ENCODE measurements at places on chromosomes 7 and 10. TPM values are rescaled to one million over a fixed set of nuclear protein-coding genes. Genes with fewer than 3 reads are reported as not detected.
A peak's percentile ranks its signal among the peaks of the same experiment; 100 is the strongest.

DNA sequence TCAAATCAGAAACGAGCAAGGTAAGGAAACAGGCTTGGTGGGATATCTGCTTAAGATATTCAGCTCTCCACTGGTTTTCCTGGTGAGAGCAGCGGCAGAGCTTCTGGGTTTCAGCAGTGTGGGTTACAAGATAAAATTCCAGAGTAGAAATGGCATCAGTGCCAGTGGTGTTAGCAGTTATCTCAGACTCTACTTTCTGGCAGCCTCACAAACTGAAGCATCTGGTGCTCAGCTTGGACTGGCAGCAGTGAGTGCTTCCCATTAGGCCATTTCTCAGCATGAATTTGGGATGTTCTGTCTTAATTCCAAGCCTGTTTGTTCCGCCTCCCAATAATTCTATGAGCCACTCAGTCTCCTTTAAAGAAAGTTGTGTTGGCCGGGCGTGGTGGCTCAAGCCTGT, 6.9 kb upstream of the GSTO2 start:
- peaks cover 89% of the 10 kb centered on the region for H3K36me3 ChIP-seq
- DNase-seq: no peak
- H3K4me1 ChIP-seq: peaks cover 16% of the 10 kb centered on the region
- no peak overlapping the region for H3K27ac ChIP-seq
- no peaks in the 10 kb centered on the region for H3K27me3 ChIP-seq

- no peaks in the 10 kb centered on the region for H3K36me3 ChIP-seq
- H3K4me3 ChIP-seq: no peak overlapping the region
- peak overlapping the region; percentile 98 for H3K27ac ChIP-seq
- DNase-seq: peak; percentile 94
Observed at GRCh38 chr7:44322631-44323363, 2.6 kb downstream of the CAMK2B start.

TMEM270 gene
- total RNA-seq: not detected

GRCh38 chr10:24727786-24728185, 4.1 kb upstream of the ARHGAP21 start:
- no peak overlapping the region for H3K4me3 ChIP-seq
- H3K36me3 ChIP-seq: no peaks in the 10 kb centered on the region
- no peak overlapping the region for H3K27ac ChIP-seq
- no peaks in the 10 kb centered on the region for H3K4me1 ChIP-seq

HMX3 gene
- not detected for total RNA-seq

DNA sequence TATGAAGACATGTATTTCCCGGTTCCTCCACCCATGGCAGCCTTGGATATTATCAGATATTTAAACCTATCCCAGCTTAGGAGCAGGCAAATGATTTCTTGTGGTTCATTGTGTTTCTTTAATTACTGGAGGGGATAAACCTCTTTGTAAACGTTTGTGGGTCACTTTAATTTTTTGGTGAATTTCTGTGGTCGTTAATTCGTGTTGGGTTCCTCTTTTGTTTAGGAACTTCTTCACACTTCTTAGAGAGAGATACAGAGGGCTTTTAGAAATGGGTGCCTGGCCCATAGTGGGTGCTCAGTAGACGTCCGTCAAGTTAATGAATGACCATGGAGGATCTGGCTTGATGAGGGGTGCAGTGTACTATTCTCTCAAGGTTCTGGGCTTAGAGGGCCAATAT, 27.2 kb upstream of the NUB1 start:
- no peak overlapping the region for H3K4me3 ChIP-seq
- H3K36me3 ChIP-seq: no peaks in the 10 kb centered on the region
- H3K27me3 ChIP-seq: no peaks in the 10 kb centered on the region
- peaks cover 6% of the 10 kb centered on the region for H3K4me1 ChIP-seq
- DNase-seq: no peak
- H3K27ac ChIP-seq: no peak overlapping the region

- no peak overlapping the region for H3K27ac ChIP-seq
- no peak for DNase-seq
- H3K27me3 ChIP-seq: peaks cover 5% of the 10 kb centered on the region
- no peaks in the 10 kb centered on the region for H3K4me1 ChIP-seq
- H3K4me3 ChIP-seq: no peak overlapping the region
Observed at GRCh38 chr10:86191166-86191565, 175.4 kb downstream of the GRID1 start.

DNA sequence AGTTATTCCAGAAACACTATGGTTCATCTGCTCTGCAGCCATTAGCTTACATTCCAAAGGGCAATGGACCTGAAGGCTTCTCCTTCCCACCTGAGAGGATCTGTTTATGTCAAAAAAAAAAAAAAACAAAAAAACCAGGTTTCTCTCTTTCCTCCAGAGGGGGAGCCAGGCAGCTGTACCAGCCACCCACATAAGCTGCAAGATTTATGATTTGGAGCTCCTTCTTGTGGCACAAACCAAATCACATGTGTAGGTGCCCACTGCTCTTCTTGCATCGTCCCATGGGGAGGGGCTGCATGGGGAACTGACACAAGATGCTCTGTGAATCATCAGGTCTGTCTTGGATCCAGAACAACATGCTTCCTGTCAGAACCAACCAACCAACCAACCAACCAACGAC, 231.6 kb upstream of the IGFBP3 start:
- no peak overlapping the region for H3K4me3 ChIP-seq
- H3K4me1 ChIP-seq: no peaks in the 10 kb centered on the region
- no peak overlapping the region for H3K27ac ChIP-seq
- no peak for DNase-seq
- H3K36me3 ChIP-seq: no peaks in the 10 kb centered on the region

DNA sequence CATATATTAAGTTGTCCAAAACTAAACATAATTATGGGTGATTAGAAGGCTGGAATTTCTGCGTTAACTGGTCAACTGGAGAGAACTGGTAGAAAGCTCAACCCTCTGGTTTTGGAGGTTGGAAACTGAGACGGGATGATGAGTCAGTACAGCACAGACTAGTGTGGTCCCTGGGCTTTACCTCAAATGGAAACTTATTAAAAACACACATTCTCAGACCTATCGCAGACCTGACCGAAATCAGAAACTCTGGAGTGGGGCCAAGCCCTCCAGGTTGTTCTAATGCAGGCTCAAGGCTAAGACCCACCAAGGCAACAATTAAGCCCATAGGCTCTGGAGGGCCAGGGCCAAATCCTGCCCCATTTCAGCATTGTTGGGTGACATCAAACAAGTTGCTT, 136.9 kb downstream of the KCNMA1 start:
- H3K4me3 ChIP-seq: no peak overlapping the region
- no peaks in the 10 kb centered on the region for H3K36me3 ChIP-seq
- peaks cover 49% of the 10 kb centered on the region for H3K4me1 ChIP-seq
- no peak for DNase-seq
- peak overlapping the region; percentile 96 for H3K27ac ChIP-seq
- H3K27me3 ChIP-seq: no peaks in the 10 kb centered on the region

MAT1A gene
- total RNA-seq: 1.8 TPM

MYH16 gene
- total RNA-seq: not detected

DNA sequence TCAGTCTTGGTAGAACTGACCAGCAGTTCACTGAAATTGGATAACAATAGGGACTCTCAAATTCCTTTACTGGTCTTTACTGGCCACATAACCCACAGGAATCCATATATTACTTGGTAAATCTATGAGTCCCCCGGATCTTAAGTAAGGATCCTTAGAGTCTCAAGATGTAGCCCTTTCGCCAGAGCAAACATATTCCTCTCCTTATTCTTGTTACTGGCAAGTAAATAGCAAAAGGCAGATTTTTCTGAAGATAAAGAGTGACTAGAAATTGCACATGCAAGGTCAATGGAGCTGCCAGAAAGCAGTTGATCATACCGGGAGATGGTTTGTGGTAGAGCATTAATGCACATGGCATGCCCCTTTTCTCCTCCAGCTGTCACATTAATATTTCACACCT, 283.0 kb downstream of the HDAC9 start:
- H3K36me3 ChIP-seq: no peaks in the 10 kb centered on the region
- H3K4me3 ChIP-seq: no peak overlapping the region
- H3K27ac ChIP-seq: no peak overlapping the region

- no peak overlapping the region for H3K4me3 ChIP-seq
- H3K27ac ChIP-seq: no peak overlapping the region
- H3K36me3 ChIP-seq: no peaks in the 10 kb centered on the region
Observed at GRCh38 chr7:5083311-5083711, 37.7 kb downstream of the RBAK start.

GRCh38 chr10:200405-200804, 65.2 kb downstream of the ZMYND11 start:
- H3K27me3 ChIP-seq: no peaks in the 10 kb centered on the region
- H3K4me1 ChIP-seq: no peaks in the 10 kb centered on the region
- no peaks in the 10 kb centered on the region for H3K36me3 ChIP-seq
- no peak for DNase-seq

GRCh38 chr10:105148921-105149320, 507.8 kb downstream of the SORCS3 start:
- H3K27ac ChIP-seq: no peak overlapping the region
- no peak overlapping the region for H3K4me3 ChIP-seq
- no peak for DNase-seq
- H3K36me3 ChIP-seq: no peaks in the 10 kb centered on the region

DNA sequence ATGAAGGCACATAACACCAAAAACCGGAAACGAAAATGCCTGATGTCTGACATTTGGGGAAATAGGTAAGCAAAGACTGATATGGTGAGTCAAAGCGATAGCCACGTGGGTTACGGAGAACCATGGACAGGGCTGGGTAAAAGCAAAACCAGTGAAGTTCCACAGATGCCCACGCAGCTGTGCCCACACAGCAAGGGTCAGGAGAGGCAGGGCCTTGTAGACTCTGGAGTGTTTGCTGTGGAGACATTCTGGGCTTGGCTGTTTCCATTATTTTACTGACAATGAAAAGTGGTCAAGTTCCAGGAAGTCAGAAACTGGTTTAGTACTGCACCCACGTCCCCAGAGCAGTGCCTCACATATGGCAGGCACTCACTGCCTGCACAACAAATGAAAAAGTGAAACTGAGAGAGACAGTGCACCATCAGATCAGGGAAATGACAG, 148.7 kb downstream of the ZMYND11 start:
- no peak overlapping the region for H3K27ac ChIP-seq
- DNase-seq: no peak
- H3K4me1 ChIP-seq: no peaks in the 10 kb centered on the region
- H3K36me3 ChIP-seq: no peaks in the 10 kb centered on the region

CAMK2B gene
- 35.3 TPM for total RNA-seq

ABCC2 gene
- total RNA-seq: 1.5 TPM

- H3K36me3 ChIP-seq: no peaks in the 10 kb centered on the region
- no peak overlapping the region for H3K27ac ChIP-seq
- H3K4me3 ChIP-seq: no peak overlapping the region
Observed at GRCh38 chr10:113410618-113411017, 142.2 kb upstream of the HABP2 start.

HOXA2 gene
- 0.88 TPM for total RNA-seq

GPR146 gene
- total RNA-seq: 23.3 TPM

DNA sequence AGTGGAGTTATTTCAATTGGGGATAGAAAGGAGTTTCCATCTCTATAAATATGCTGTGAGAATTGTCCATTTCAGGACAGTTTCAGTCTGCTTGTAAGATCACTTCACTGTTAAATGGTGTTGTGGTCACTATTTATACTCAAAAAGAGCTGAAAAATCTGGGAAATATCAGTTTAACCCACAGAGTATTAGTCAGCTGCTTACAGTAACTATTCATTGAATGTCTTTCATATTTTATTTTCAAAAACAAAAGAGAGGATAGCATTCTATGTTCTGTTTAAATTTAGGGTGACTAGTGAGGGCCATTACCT, 85.4 kb upstream of the PLXDC2 start:
- no peaks in the 10 kb centered on the region for H3K36me3 ChIP-seq
- DNase-seq: no peak
- H3K27me3 ChIP-seq: no peaks in the 10 kb centered on the region
- H3K4me3 ChIP-seq: no peak overlapping the region
- no peak overlapping the region for H3K27ac ChIP-seq

OR2A12 gene
- not detected for total RNA-seq

SUN3 gene
- total RNA-seq: not detected

DNA sequence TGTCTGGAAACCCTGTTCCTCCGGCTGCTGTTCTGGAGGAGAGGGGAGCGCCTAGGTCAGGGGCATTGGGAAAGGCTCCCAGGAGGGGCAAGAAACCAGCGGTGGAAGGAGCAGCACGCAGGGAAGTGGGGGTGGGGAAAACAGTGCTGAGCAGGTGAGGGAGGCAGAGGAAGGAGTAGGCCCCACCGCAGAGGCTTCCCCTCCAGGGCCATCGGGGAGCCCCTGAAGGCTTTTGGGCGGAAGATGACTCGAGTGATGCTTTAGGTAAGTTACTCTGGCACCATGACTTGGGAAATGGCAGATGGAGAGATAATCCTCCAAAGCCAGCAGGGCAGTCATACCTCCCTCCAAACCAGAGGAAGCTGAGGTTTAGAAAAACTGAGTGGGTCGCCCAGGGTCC, 106.5 kb upstream of the ANLN start:
- H3K4me3 ChIP-seq: no peak overlapping the region
- H3K4me1 ChIP-seq: peaks cover 97% of the 10 kb centered on the region
- peak overlapping the region; percentile 95 for H3K27ac ChIP-seq
- no peak for DNase-seq
- H3K27me3 ChIP-seq: no peaks in the 10 kb centered on the region

DNA sequence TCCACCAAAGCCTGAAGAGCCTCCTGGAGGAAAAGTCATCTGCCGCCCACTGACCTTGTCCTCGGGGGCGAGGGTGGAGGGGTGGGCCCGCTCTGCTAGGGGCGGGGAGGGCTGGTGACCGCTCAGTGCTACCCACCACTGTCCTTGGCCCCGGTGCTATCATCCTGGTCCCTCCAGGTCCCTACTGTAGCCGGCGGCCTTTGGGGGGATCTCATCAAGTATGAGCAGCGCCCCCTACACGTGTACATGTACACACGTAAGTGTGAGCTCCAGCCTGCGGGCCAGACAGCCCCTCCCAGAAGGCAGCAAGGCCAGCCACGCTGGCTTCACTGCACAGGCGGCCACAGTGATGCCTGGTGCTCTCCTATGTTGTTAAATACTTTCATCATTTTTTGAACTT, 19.6 kb downstream of the TTYH3 start:
- H3K36me3 ChIP-seq: no peaks in the 10 kb centered on the region
- H3K4me3 ChIP-seq: no peak overlapping the region
- no peak overlapping the region for H3K27ac ChIP-seq
- H3K4me1 ChIP-seq: no peaks in the 10 kb centered on the region

DNA sequence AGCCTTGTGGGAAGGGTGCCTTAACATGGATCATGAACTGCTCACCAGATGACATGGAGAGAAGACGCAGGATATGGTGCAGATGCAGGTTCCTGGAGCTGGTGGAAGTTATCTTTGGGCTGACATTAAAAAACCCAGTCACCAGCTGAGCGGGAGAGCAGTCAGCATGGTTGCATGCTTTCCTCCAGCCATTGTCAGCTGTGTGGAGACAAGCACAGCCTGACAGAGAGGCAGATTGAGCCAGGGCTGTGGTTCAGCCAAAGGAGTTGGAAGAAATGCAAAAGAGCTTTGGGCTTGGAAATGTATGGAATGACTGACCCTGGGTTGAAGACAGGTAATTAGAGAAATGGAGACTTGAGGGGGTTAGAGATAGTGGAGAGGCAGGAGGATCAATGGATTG, 79.7 kb downstream of the CPVL start:
- no peaks in the 10 kb centered on the region for H3K36me3 ChIP-seq
- no peaks in the 10 kb centered on the region for H3K27me3 ChIP-seq
- DNase-seq: no peak
- H3K27ac ChIP-seq: no peak overlapping the region
- H3K4me1 ChIP-seq: no peaks in the 10 kb centered on the region
- no peak overlapping the region for H3K4me3 ChIP-seq

Measured in gastrocnemius medialis (tissue), 4 donors.